CD4-positive, alpha-beta T cell treated with Interleukin-6 at 100 ng/mL for 8 hours (primary cell): ENCODE measurements at places on chromosomes 3 and 15.

DNA sequence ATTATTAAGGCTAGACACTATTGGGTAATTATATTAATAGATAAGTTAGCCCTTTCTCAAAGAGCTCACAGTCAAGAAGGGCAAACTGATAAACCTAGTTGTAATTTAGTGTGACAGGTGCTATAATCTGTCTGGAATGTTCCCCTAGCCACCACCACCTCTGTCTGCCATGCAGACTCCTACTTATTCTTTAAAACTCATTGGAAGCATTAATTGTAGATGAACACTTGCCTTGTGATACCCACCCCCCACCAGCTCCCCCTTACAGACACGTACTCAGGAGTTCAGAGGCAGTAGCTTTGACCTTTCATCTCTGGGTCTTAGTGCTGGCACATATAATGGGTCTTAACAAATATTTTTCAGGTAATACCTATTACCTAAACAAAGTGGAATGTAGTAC is 195.9 kb downstream of the TP63 start:
- no peak for DNase-seq

GRCh38 chr15:49528289-49528688 is 92.3 kb downstream of the FAM227B start:
- no peak for DNase-seq

DNA sequence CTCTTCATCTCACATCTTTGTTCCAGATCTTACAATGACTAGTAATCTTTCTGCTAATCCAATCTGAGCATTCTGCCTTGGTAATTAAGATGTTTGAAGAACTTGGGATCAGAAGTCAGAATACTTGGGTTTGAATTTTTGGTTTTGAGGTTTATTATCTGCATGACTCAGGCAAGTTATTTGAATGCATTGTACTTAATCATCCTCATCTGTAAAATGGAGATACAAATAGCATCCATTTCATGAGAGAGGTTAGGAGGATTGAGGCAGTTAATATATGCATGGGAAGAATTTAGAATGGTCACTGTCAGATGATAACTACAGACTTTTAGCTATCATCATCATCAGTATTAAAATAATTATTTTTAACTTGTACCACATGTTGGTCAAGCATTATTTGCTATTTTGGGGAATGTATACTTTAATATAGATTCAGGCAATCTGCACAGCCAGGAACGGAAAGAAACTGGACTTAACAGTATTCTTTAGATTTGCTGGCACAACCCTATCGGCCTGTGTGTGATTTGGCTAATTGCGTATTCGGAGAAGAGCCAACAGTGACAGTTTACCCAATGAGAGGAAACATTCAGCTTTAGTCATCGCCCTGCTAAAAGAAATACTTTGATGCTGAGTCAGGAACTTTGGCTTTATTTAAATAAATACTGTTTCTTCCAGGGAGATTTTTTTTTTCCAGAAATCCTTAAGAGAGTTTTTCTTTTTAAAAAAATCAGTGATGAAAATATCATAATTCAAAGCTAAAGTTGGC is 600.0 kb downstream of the ROBO1 start:
- no peak for DNase-seq

GRCh38 chr3:3170998-3171397 is 8.5 kb downstream of the CRBN start:
- peak; percentile 38 for DNase-seq

- no peak for DNase-seq
Observed at GRCh38 chr3:72797773-72798543, 50.3 kb downstream of the SHQ1 start.

GRCh38 chr3:45555666-45556065 is 38.9 kb upstream of the LIMD1 start:
- DNase-seq = no peak

- no peak for DNase-seq
Observed at GRCh38 chr3:108123326-108123725, 32.5 kb upstream of the CD47 start.

DNA sequence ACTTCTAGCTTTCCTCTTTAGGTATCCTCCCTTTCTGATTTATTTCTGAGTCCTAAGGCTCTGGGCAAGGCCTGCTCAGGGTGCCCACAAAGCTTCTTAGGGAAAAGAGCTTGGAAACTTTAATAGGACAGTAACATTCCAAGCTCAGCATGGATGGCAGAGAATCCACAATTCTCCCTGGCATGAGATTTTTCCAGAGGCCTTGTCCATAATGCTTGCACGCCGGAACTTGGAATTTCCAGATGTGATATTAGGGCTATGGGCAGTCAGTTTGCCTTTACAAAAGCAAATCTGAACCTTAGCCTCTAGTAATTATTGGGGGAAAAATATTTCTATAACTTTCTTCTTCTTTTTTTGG is 139.0 kb upstream of the RBMS3 start:
- DNase-seq = no peak

DNA sequence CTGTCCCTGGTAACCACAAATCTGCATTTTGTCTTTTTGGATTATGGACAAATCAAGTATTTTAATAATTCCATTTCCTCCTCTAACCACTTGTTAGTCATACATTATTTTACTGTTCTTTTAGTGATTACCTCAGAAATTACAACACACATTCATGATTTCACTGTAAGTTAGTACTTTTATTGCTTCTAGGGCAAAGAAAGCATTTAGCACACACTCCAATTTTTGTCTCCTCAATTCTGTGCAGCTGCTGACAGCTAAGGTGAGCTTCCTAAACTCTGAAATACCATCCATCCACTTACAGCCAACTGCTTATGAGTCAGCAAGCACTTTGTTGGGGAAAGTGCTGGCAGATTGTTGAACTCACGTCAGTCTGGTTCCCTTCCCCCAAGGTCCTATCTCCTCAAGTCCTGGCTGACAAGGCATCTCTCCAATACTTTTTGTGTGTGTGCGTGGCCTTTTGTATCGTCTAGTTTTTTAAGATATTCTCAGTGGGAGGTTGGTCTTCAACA is 49.4 kb upstream of the TNFAIP8L3 start:
- DNase-seq = no peak

DNA sequence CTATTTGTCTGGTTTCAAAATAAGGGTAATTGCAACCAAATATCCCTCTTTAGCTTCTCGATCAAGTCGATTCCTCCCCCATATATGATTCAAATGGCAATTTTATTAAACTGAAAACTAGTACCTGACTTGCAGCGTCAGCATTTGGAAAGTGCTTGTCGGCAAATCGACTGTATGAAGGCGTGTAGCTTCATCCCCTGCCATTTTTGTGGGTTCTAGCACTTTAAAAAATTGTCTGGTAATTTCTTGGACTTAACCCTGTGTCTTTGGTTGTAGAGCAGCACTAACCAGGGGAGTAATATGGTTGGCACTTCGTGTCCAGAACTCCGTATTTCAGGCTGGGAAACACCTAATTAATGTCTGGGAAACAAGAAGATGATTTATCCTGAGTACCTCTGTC is 573 bp downstream of the MME start:
- DNase-seq = no peak

GRCh38 chr15:41284427-41285177 is 47.8 kb downstream of the OIP5 start:
- peak; percentile 2 for DNase-seq

DNA sequence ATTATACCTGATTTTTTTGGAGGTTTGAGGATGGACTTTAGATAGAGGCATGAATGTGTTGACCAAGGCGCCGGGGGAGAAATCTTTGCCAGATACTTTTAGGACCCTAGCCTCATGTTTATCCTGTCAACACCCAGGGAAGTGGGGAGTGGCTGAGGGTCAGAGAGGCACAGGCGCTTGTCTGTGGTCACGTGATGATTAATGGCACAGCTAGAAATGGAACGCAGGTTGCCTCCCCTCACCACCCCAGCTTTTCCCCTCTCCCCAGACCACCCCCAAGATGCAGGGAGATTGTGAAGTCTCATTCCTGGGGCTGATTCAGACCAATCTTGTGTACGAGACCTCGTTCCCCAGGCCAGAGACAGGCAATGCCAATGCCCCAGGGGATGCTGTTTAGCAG is 218.4 kb upstream of the LINGO1 start:
- DNase-seq = no peak

GRCh38 chr3:72134989-72135451 is 350.1 kb upstream of the PROK2 start:
- DNase-seq = peak; percentile 3

- DNase-seq = peak; percentile 15
Observed at GRCh38 chr3:23202203-23202920, 765 bp upstream of the UBE2E2 start.

GRCh38 chr15:96561593-96561992 is 231.1 kb downstream of the NR2F2 start:
- no peak for DNase-seq

GRCh38 chr3:84885199-84885882 is 73.4 kb upstream of the CADM2 start:
- DNase-seq = no peak

GRCh38 chr3:146125951-146126350 is 35.0 kb downstream of the PLOD2 start:
- no peak for DNase-seq

DNA sequence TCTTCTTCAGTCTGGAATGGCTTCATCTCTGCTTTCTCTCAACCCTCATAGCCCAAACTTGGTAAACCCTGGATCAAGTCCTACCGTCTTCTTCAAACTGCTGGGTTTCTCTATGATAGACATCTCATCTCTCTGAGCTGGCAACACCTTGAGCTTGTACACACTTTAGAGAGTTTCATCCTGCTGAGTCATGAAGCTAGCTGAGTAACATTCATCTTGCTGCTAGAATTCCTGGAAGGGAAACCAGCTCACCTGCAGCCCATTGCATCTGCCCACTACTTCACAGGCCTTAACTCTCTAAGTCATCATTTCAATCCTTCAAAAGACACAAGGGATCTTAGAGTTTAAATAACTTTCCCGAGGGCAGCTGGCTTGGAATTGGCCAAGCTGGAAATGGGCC is 175.5 kb upstream of the RORA start:
- DNase-seq = no peak

- DNase-seq = no peak
Observed at GRCh38 chr3:120153294-120153693, 59.0 kb upstream of the GSK3B start.

GRCh38 chr3:38140326-38141172 is 2.1 kb downstream of the MYD88 start:
- DNase-seq = no peak

DNA sequence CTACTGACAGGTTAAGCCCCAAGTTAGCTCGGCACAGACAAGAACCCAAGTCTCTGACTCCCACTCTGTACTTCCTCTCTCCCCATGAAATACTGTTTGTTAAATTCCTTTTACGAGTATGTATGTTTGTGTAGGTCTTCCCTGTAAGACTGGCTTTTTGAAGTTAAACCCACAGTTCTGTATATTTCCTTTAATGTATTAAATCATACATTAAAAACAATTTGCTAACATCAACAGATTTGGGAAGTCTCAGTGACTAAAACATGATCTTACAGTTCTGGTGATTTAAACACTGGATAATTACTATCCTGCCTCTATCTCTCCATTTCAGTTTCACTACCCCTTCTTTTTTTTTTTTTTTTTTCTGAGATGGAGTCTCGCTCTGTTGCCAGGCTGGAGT is 4.4 kb downstream of the CMTM6 start:
- no peak for DNase-seq

DNA sequence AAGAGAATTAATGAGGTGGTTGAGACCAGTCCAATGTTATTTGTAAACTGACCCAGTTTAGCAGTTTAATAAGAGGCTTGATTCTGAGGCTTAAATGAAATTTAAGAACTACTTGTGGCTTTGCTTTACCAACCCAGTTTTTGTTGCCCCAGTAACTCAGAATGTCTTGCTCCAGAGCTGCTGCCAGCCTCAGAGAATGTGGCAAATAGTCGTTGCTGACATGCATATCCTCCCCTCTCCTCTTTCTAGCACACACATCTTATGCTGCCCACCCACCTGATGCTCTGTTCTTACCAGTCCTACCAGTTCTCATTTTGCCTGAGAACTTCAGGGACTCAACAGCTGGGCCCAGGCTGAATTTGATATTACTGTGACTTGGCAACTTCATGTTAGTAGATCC is 92.4 kb upstream of the TSC22D2 start:
- no peak for DNase-seq

GRCh38 chr15:78032671-78033070 is 44.8 kb downstream of the TBC1D2B start:
- no peak for DNase-seq

- no peak for DNase-seq
Observed at GRCh38 chr3:32384938-32385337, 6.7 kb upstream of the CMTM7 start.

DNA sequence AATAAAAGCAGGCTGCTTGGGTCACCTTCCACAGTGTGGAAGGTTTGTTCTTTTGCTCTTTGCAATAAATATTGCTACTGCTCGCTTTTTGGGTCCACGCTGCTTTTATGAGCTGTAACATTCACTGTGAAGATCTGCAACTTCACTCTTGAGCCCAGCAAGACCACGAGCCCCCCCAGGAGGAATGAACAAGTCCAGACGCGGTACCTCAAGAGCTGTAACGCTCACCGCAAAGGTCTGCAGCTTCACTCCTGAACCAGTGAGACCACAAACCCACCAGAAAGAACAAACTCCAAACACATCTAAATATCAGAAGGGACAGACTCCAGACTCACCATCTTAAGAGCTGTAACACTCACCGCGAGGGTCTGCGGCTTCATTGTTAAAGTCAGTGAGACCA is 47.5 kb upstream of the CCR4 start:
- no peak for DNase-seq

GRCh38 chr3:79424811-79425210 is 343.0 kb downstream of the ROBO1 start:
- no peak for DNase-seq

DNA sequence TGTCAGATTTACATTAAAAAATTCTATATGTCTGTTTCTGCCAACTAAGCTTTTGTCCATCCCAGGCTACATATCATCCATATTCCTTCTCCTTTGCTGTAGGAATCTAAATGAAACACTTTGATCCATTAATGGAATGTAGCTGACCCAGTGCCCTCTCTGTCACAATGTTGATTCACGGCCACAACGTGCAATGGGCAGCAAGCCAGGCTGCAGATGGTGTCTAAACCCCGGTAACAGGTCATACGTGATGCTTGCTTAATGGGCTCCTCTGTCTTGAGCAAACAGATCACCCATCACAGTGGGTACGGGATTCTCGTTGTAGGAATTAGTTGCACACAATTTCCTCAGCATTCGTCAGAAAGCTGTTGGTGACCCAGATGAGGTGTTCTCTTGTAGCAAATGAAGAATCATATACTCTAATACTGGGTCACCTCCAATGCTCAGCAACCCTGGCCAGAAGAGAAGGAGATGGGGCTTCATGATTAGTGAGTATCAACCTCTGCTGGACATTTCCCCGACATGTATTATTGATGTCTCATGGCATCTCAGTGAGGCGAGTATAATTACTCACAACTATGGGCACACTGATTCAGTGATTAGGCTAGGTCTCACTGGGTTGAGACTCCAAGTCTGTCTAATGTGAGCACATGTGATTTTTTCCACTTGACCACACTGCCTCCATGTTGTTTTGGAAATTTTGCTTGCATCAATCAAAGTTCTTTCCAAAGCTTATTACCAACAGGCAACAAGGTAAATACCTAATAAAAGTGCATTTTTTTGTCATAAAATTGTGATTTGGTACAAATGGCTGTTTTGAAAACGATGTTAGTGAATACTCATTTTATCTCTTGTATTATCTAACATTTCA is 12.9 kb upstream of the DCBLD2 start:
- no peak for DNase-seq
